ENCODE measurements at places on chromosomes 16 and 17. TPM values are rescaled to one million over a fixed set of nuclear protein-coding genes. Genes with fewer than 3 reads are reported as not detected.

The CHMP6 gene
- 10.5 TPM for total RNA-seq

The VEZF1 gene
- total RNA-seq = 78.7 TPM

DNA sequence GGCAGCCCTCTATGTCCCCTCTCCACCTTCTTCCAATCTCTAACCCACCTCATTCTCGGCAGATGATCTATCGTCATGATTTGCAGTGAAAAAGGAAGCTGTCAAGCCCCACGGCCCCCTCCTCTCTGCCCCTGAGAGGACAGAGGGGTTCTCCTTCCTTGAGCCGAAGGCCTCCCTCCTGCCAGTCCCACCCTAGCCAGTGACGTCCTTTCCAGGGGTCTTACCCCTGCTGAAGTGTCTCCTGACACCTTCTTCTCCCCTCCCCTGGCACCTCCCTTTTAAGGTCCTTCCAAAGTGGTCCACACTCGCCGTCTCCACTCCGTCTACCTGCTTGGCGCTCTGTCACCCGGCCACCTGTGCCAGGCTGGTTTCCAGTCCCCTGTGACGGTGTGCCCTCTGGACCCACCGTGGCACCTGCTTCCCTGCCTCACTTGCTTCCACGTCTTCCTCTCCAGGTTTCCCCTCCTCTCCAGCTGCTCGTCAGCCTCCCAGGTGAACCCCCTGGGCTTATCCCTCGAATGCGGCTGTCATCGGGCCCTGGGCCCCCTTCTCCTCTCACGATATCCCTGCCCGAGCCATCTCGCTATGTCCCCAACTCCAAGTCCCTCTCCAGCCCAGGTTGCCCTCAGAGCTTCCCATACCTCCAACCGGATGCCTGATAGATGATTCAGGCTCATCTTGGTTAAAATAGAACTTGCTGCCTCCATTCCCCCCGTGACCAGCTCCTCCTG lies 5.7 kb downstream of the CCDC102A start:
- no peak for DNase-seq

The CACNG5 gene
- not detected for total RNA-seq

DNA sequence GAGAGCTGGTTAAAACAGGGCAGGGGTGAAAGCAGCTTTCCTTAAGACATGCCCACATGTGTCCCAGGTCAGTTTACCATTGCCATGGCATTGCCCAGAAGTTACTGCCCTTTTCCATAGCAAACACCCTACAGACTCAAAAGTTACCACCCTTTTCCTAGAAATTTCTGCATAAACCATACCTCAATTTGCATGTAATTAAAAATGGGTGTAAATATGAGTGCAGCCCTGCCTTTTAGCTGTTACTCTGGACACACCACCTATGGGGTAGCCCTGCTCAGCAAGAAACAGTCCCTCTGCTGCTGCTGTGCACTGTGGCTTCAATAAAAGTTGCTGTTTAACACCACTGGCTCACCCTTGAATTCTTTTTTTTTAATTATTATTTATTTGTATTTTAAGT lies 168.5 kb upstream of the C16orf82 start:
- no peak for DNase-seq

DNA sequence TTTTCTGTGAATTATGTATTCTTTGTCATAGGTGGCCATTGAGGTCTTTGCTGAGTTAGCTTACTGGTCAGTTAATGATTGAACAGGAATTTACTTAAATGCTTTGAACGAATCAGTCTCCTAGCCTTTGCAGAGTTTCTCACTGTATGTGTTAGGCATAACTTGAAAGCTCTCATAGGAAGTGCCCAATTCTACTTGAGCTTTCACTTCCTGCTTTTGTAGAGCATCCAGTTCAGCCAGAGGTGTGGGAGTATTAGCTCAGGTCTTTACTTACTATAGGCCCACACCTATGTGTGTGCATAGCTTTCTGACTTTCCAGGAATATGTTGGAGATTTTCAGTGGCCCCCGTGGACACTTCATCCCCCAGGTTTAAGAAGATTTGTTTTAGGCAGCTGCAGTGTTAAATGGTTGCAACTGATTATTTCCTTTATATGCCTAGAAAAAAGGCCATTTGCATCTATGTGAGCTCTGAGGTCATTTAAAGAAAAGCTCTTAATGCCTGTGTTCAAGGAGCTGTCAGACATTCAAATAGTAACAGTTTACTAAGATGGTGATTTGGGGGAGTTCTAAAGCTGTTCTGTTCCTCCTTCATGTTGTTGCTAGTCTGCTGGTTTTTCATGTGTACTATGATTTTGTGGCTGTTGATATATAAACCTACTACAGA lies 62.3 kb downstream of the PHKB start:
- DNase-seq = no peak

GRCh38 chr16:53773150-53773846 lies 69.3 kb downstream of the FTO start:
- peak; percentile 77 for DNase-seq

The CCDC78 gene
- total RNA-seq = 0.12 TPM

The PNMT gene
- 0.68 TPM for total RNA-seq

The ARSG gene
- 2.3 TPM for total RNA-seq

The SMTNL2 gene
- total RNA-seq = not detected

- DNase-seq = no peak
These were observed 30.8 kb downstream of the SUZ12 start for GRCh38 chr17:31967648-31968047.

GRCh38 chr16:29009050-29009837 lies 24.4 kb downstream of the LAT start:
- no peak for DNase-seq

DNA sequence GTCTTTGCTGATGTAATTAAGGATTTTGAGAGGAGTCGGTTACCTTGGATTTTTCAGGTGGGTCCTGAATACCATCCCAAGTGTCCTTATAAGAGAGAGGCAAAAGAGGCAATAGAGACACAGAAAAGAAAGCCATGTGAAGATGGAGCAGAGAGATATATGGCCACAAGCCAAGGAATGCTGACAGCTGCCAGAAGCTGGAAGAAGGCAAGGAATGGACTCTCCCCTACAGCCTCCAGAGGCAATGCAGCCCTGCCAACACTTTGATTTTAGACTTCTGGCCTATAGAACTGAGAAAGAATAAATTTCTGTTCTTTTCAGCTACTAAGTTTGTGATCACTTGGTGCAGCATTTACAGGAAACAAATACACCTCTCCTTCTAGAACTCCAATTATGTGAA lies 8.2 kb upstream of the RNFT1 start:
- peak; percentile 24 for DNase-seq

- no peak for DNase-seq
These were observed 758.8 kb downstream of the CDH11 start for GRCh38 chr16:64363039-64363438.

The ATP1B2 gene
- total RNA-seq = not detected

- DNase-seq = no peak
These were observed 23.2 kb downstream of the LSM12 start for GRCh38 chr17:44043272-44043696.

GRCh38 chr17:63601439-63602371 lies 1.0 kb downstream of the TACO1 start:
- no peak for DNase-seq

GRCh38 chr17:69716556-69716955 lies 302.1 kb downstream of the MAP2K6 start:
- peak; percentile 76 for DNase-seq

DNA sequence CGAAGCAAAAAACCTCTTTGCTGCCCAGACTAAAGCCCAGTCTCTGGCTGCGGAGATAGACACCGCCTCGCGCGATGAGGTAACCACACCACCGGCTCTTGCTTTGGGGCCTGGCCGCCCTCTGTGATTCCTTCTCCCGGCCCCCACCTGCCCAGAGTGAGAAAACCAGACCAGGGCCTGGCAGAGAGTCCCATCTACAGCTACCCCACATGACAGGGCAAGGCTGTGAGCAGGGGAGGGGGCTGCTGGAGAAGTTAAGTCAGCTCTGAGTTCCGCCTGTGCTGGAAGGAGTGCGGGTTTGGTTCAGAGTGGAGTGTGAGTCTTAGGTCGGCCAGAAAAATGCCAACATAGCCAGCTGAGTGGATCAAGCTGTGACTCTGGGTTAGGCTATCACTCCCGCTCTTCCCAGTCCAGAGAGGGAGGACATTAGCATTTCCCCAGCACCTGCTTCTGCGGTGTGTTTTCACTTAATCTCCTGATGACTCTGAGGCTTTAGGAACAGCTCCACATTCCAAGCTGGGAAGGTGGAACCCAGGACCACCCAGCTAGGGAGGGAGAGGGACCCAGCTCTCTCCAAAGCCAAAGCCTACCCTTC lies 139.0 kb downstream of the RAB11FIP4 start:
- no peak for DNase-seq

The SOX9 gene
- 9.0 TPM for total RNA-seq

GRCh38 chr17:7426896-7427489 lies 1.6 kb downstream of the SPEM2 start:
- no peak for DNase-seq

- no peak for DNase-seq
These were observed 11.0 kb downstream of the ITGAM start for GRCh38 chr16:31270795-31271194.

DNA sequence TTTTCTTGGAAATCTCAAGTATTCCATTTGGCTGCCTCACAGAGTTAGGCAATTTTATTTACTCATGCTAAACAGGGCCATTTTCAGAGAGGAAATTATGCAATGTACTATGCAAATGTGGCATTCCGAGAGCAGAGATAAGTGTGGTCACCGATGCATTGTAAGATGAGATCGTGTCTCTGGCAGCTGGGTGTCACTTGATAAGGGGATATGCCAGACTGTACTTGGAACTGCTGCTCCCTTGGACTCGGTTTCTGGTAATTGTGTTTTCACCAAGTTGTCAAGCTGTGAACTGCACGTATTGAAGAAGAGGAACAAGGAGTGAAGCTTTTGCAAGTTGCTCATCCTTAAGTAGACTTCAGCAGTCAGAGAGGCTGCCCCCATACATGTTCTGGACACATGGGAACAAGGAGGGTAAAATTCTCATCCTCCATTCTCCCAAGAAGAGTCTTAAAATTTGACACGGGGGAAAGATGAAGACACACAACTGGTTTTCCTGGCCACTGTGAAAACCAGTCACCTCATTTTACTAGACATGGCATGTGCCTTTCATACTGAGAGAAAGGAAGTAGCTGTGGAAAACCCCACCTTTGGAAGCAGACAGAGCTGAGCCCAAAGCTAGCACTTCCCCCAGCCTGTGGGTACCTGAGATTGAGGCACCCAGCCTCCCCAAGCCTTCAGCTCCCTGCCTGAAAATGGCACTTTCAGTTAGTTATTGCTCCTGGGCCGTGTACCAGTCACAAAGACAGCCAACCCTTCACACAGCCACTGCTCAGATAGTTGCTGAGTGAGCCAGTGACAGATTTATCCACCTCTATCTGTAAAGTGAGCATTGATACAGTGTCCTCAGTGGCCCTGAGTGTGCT lies 150.7 kb downstream of the SOCS1 start:
- DNase-seq = peak; percentile 95

GRCh38 chr17:80007939-80008338 lies 27.7 kb downstream of the TBC1D16 start:
- DNase-seq = no peak

DNA sequence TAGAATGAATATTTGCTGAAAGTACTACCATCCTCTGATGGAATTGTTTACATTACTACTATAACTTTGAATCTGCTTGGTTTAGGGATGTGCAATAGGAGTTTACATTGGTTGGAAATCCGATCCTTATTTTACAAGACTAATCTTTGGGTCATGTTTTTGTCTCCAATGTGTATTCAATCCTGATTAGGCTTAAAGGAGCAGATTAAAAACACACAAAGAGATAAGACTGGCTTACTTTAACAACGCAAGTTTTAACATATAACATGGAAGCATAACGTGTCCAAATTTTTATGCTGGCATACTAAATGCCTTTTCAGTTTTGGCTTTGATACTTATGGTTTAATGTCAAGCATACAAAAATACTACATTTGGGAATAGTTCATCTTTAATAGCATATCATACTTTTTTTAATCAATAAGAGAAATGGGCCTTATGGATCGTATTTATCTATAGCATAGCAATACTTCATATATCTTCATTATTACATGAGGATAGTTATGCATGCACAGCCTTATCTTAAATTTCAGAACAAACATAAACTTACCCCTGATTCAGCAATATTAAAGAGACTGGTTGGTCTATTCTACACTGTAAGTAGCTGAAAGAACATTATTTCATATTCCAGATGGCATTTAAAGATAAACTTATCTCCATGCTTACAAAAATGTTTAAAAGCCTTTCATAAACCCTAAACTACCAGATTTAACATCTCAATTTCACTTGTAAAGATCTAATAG lies 69.9 kb upstream of the NACA2 start:
- no peak for DNase-seq
